ENCODE measurements at places on chromosomes 12 and 14. TPM values are rescaled to one million over a fixed set of nuclear protein-coding genes. Genes with fewer than 3 reads are reported as not detected.

DNA sequence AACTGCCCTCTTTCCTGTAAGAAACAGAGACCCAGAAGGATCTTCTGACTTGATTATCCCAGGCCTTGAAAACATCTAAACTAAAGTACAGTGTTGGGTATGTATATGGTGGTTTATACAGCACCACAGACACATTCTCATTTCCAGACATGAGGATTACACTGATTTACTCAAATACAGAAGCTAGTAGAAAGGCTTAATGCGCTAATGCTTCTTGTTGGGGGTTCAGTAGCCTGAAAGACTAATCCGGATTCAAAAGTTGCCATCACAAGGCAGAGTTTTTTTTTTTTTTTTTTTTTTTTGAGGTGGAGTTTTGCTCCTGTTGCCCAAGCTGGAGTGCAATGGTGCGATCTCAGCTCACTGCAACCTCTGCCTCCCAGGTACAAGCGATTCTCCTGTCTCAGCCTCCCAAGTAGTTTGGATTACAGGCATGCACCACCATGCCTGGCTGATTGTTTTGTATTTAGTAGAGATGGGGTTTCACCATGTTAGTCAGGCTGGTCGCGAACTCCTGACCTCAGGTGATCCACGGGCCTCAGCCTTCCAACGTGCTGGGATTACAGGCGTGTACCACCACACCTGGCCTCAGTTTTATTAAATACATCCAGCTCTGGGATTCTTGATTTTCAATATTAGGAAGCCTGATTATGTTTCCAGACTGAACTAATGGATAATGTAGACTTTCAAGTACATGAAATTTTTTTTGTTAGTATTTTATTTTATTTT lies 46.3 kb upstream of the HECTD1 start:
- DNase-seq = no peak

PRB2 gene
- polyA plus RNA-seq = not detected

PAX9 gene
- polyA plus RNA-seq = 0.20 TPM

DNA sequence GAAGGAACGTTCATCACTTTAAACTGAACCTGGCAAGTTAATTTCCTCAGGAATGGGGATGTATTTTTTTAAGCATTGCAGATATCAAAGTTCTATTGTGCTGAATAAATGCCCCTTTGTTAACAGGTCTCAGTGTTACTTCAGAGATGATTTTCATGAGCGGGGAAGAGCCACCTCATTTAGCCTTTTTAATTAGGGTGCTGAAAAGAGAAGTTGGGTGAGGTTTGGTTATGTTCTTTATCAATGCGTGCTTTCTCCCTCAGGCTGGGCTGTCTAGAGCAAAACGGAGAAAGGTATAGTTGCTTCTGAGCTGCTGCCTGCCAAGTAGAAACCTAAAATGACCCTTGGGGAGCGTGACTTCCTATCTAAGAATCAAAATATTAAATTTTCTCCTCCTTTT lies 8.0 kb upstream of the HIP1R start:
- DNase-seq = no peak

GRCh38 chr12:52570511-52570910 lies 3.1 kb downstream of the KRT74 start:
- no peak for DNase-seq

DNA sequence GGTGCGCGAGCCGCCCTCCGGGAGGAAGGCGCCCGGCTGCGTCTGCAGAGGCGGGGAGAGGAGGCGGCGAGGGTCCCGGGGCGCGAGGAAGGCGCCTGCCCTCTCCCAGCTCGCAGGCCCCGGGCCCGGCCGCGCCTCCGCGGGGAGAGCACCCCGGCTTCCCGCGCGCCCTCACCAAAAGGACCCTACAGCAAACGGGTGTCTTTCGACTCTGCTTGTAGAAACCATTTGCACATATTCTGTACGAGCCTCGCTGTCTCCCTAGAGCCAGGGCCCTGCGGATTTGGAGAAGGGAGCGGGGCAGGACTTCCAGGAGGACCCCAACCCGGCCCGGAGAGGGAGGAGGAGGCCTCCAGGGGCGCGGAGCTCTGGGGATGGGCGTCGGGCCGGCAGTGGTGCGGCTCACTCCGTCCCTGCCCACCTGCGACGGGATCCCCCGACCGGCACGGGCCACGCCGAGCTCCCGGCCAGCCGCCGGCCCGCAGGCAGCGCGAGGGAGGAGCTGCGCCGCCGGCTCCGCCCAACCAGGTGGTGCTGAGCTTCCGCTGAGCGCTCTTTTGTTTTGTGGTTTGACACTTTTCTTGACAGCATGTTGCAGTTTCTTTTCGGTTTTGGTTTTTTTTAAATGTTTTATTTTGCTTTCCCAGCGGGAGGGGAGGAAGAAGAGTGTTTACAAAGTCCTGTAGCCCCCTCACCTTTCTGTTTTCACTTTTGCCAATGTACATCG lies 103.3 kb upstream of the FKBP4 start:
- DNase-seq = no peak

DNA sequence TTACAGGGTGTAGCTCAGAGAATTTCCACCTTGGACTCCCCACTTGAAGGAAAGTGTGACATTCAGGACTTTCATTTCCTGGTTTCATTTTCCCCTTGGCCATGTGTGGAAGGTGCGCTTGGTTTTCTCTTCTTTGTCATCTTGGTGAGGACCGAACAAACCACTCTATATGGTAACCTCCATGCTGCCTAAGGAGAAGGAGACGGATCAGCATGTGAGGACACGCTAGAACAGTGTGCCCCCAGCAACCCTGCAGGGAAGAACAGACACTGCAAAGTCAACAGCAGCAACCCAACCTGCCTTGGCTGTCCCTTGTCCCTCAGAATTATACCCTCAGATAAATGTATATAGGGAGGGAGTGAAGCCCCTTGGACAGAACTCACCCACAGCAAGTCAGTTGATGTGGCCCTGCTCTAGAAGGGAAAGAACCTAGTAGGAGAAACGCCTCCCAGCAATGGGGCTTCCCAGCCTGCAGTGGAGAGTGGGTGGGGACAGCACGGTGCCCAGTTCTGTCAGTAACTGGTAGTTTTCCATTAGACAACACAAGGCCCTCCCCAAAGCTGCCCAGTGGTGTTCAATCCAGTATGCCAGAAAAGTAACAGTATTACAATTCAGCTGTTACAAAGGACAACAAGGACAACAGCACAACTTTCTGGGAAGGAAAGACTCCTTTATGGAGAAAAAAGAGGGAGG lies 18.9 kb upstream of the COCH start:
- DNase-seq = no peak

TMEM119 gene
- polyA plus RNA-seq = 21.2 TPM

- no peak for DNase-seq
These were observed 106.2 kb downstream of the DAAM1 start for GRCh38 chr14:59294662-59294992.

DNA sequence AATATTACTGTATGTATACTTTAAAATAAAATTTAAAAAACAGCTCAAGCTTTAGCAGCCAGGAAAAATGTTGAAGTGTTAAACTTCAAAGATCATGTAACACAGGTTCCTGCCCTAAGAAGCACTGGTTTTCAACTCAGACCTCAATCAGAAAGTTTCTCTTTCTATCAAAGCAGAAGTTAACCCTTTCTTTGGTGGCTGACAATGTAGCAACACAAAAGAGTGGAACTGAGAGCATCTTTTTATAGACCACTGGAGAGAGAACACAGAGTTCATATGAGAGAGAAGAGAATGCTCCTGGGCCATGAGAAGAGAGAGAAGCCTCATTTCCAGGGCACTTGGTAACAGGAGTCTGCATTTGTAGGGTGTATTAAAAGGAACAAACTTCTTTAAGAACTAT lies 42.2 kb upstream of the KTN1 start:
- no peak for DNase-seq

DNA sequence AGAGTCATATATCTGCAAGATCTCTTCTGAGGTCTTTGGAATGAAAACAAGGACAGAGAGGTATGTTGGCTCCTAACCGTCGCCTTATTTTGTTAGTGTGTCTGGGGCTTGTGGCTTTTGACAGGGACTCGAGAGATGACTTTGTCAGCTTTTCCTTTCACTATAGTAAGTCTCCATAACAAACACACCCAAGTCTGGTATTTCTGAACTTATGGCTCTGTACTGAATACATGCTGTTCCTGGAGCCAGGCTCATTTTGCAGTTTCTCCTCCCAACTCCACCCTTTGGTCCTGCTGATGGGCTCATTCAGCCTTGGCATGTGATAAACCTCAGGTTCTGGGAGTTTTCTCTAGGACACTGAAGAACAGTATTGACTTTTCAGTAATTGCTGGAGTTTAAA lies 27.7 kb upstream of the TMED10 start:
- DNase-seq = no peak

CLSTN3 gene
- 90.0 TPM for polyA plus RNA-seq

CCDC175 gene
- 0.50 TPM for polyA plus RNA-seq

DNA sequence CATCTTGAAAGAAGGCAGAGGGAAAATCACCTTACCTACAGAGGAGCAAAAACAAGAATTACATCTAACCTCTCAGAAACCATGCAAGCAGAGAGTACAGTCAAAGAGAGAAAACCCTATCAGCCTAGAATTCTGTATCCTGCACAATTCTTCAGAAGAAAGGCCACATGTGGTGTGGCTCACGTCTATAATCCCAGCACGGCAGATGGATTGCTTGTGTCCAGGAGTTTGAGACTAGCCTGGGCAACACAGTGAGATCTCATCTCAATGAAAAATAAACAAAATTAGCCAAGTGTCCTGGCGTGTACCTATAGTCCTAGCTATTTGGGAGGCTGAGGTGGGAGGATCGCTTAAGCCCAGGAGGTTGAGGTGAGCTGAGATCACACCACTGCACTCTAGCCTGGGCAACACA lies 48.2 kb downstream of the ATF7 start:
- DNase-seq = no peak

SLC2A3 gene
- polyA plus RNA-seq = 13.5 TPM

DNA sequence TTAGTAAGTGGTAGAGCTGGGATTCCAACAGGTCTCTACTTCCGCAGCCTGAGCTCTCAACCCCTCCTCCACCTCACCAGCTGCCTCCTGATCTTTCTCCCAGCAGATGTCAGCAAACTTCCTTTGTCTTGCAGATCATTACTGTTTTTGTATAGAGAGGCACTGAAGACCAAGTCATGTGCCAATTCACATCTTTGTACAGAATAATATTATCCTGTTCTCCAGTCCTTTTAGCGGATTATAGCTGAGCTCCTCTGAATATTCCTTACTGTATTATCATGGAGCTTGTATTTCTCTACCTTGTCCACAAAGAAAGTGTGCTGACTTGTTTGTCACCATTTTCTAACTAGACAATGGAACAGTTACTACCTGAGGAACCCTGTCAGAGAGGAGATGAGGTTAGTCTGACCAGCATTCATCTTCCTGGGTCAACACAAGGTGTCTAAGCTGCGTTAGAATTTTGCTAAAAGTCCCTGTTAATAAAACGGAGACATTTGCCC lies 142.3 kb upstream of the ARHGAP5 start:
- no peak for DNase-seq

NRIP2 gene
- polyA plus RNA-seq = 34.1 TPM

GRCh38 chr14:67487937-67488893 lies at the start of gene TMEM229B:
Gene TMEM229B, minus strand, starts transcription at chr14:67488721. Its CDS starts 14,798 bp downstream, at chr14:67473923.
- DNase-seq = no peak

DNA sequence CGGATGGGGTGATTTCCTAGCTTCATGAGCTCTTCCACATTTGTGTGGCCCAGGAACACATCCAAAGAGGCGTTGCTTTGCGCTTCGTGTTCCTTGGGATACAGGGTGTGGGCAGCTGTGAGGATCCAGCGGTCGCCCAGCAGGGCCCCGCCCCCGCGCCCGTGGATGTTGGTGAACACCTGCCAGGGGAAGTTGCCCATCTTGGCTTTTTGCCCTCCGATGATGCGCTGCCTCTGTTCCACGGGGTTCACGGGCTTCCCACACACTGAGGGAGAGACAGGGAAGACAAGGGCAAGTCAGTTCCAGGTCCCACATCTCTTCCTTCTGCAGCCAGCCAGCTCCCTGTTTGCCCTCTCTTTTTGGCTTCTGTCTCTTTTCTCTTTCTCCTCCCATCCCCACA lies 11.2 kb downstream of the C1R start:
- DNase-seq = no peak

- no peak for DNase-seq
These were observed 47.3 kb downstream of the PTPN11 start for GRCh38 chr12:112466011-112466422.

GRCh38 chr12:127230843-127231260 lies 1036.1 kb upstream of the TMEM132C start:
- DNase-seq = no peak

NUAK1 gene
- polyA plus RNA-seq = 9.6 TPM

GRCh38 chr14:58822856-58823255 lies 185.1 kb downstream of the DACT1 start:
- no peak for DNase-seq

- no peak for DNase-seq
These were observed 56.3 kb downstream of the ABCC9 start for GRCh38 chr12:21884936-21885335.

- DNase-seq = no peak
These were observed 126.4 kb upstream of the PLEKHA5 start for GRCh38 chr12:19003141-19003540.
